ENCODE measurements at places on chromosomes 13 and 19. TPM values are rescaled to one million over a fixed set of nuclear protein-coding genes. Genes with fewer than 3 reads are reported as not detected.

ANGPTL8 gene
- not detected for total RNA-seq

SLC10A2 gene
- total RNA-seq: not detected

EDDM13 gene
- not detected for total RNA-seq

MRPS31 gene
- 10.5 TPM for total RNA-seq

KLF1 gene
- total RNA-seq: not detected

CD209 gene
- not detected for total RNA-seq

PPP1R13L gene
- 47.8 TPM for total RNA-seq

COQ8B gene
- 71.3 TPM for total RNA-seq

IZUMO2 gene
- not detected for total RNA-seq

ZNF700 gene
- total RNA-seq: 2.1 TPM

DAZAP1 gene
- total RNA-seq: 234 TPM
